ENCODE measurements at places on chromosomes 12 and 14.

DNA sequence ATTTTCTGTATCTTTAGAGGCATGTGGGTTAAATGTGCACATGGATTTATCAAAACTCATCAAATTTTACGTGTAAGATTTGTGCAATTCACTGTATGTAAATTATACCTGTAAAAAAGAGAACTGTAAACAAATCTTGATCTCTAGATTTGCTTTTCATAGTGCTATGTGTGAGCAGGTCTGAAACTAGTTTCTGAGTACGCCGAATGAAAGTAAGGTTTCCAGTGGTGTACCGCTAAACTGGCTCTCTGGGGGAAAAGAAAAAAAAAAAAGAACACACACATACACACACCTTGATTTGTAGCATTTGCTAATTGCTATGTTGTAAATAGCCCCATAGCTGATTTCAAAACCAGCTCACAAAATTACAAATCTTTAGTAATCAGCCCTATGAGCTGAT lies 8.6 kb upstream of the SLC41A2 start:
- DNase-seq, result no peak

GRCh38 chr12:23830210-23830609 lies 119.3 kb downstream of the SOX5 start:
- DNase-seq, result no peak

GRCh38 chr12:113325916-113326315 lies 9.0 kb downstream of the SLC8B1 start:
- DNase-seq, result no peak

DNA sequence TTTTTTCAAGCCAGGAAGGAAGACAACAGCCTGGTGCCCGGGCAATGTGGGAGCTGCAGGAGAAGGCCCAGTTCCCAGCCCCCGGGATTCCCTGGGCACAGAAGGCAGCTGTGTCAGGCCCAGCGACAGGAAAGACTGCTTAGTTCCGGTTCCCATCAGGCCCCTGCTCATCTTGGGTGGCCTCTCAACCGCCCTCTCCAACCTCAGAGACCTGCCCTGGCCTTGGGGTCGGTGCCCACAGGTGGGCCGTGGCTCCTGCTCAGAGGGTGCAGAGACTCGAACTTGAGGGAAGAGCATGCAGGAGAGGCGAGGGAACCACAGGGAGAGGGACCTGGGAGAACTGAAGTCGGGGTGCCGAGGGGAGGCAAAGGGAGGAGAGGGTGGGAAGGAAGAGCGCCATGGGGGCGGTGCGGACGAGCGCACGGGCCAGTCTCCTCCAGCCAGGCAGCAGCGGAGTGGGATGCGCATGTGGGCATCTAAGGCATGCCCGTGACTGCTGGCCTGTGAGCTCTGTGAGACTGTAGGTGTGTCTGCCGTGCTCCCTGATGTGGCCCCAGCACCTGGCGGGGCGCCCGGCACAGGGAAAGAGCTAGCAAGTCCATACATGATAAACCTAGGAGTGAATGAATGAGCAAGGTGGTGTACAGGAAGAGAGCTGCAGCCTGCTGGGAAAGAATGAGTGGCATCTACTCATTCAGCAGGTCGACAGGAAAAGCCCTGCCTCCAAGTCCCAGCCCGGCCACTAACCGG lies 42.7 kb downstream of the SSH1 start:
- DNase-seq, result no peak

DNA sequence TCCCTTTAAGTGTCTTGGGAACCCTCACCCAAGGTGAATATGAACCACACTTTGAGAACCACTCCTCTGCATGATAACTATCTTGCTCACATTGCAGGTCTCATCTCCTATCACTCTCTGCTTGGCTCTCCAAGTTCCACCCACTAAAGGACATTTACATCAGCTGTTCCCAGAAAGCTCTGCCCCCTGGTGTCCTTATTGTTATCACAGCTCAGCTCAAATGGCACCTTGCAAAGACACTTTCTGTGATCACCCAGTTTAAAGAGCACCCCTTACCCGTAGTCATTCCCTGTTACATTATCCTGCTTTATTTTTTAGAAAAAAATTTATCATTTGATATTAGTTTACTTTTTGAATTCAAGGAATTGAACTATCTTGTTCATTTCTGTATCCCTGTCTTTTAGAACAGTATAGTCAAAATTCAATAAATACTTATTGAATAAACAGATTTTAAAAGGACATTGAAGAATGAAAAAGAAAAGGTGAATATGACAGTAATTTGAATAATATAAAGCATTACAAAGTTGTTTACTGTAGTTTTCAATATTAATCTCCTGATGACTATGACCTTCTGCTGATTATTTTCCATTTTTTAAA lies 20.5 kb upstream of the GUCY2C start:
- DNase-seq, result no peak

- DNase-seq, result no peak
Observed at GRCh38 chr12:80161612-80162011, 62.3 kb downstream of the OTOGL start.

DNA sequence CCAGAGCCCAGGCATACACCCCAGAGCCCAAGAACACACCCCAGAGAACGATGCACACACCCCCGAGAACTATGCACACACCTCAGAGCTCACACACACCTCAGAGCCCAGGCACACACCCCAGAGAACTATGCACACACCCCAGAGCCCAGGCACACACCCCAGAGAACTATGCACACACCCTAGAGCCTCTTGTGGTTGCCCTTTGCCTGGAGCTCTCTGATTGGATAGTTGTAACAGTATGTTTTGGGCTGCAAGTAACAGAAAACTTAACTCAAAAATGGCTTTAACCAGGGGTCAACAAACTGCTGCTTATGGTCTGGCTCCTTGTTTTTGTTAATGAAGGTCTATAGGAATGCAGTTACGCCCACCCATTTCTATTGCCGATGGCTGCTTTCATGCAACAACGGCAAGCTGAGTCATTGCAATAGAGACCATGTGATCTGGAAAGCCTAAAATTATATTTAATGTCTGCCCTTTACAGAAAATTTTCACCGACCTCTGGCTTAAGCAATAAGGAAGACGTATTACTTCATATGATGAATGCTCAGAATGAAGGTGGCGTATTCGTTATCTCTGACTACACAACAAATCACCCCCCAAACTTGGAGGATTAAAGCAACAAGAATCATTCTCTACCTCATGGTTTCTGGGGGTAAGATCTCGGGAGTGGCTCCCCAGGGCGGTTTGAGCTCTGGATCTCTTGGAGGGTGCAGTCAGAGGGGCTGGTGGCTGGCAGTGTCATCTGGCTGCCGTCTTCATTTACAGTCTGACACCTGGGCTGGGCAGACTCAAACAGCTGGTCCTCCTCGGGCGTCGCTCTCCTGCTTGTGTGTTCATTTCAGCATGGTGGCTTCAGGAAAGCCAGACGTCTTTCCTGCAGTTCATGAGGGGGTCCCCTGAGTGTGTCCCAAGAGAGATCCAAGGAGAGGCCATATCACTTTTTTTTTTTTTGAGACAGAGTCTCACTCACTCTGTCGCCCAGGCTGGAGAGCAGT lies 66.3 kb upstream of the NCOR2 start:
- DNase-seq, result no peak

DNA sequence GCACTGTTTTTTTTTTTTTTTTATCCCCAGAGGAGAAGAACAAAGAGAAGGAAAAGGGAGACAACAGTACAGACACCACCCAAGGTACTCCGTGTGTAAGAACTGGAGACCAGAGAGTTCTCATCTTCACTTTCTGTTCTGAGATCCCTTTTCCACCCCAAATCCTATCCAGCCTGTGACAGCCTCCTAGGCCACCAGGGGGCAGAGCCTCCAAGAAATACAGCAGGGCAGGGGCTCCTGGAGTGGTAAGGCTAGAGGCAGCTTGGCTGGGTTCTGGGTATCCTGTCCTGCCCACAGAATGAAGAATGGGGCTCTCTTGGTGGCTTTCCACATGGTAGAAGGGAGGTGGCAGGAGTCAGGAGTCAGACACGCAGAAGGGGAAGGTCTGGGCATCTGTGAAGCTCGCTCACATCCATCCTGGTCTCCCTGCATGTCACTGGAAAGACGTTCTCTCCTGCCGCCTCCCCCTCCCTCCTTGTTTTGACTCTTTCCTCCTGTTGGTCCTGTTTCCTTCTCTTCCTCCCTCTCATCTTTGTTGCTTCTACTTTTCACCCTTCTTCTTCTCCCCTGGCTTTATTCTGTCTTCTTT lies 12.0 kb downstream of the CLSTN3 start:
- DNase-seq, result peak; percentile 79

DNA sequence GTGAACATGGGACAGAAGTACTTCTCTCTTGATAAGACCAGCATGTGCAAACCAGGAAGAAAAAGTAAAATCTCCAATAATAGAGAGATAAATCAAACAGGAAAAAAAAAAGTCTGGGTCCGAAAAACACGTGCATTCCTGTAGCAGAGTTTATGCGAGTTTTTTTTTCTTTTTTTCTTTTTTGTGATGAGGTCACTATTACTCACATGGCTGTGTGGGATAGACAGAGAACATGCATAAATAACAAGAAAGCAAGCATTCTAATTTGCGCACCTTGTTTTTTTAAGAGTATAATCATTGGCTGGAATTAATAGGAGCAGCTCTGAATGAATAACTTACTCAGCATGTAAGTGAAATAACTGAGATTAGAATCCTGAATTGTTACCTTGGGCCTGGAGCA lies 91.9 kb upstream of the CPM start:
- no peak for DNase-seq

DNA sequence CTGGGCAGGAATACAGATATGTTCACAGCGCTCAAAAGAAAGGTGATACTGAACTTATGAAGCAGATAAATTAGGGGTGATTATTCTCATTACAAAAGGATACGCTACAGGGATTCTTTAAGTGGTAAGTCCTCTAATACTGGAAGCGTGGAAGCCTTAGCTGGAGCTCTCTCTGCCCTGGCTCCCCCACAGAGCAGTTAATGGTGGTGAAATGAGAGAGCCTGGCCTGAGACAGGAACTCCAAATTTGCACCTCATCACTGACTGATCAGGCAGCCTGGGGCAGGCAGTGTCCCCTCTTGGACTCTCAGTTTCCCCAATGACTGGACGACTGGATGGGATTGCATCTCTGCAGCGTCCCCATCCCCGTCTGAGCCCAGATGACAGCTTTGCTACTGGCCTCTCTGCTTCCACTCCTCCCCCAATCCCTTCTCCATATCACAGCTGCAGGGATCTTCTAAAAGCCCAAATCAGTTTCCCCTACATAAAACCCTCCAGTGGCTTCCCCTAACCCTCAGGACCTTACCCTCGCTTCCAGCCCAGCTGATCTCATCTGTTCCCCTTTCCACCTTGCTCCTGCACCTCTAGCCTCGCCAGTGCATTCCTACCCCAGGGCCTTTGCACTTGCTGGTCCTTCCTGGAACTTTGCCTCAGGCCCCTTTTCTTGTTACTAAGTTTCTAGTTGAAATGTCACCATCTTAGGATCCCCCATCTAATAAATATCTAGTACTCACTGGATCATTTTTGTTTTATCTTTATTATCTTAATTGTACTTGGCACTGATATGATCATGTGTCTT lies 171.7 kb upstream of the LHX5 start:
- DNase-seq, result no peak

- no peak for DNase-seq
Observed at GRCh38 chr12:24770334-24770733, 178.6 kb downstream of the BCAT1 start.

GRCh38 chr12:111074965-111075364 lies 154.6 kb upstream of the MYL2 start:
- DNase-seq, result no peak

DNA sequence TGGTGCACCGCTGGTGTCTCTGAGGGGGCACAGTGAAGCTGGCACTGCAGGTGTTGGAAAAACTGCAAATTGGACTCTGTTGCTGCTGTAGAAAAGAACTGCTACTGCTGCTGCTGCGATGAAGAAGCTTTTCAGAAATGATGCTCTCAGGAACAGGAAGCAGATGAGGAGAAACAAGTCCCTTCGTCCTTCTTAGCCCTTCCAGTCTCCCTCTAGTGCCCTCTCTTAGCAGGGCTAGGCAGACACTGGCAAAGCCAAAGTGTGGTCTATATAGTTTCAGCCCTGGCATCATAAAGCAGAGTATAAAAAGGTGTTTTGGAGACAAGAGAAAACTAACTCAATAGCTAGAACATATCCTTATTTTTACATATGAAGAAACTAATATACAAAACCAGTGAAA lies 174.5 kb downstream of the MYRFL start:
- DNase-seq, result no peak

DNA sequence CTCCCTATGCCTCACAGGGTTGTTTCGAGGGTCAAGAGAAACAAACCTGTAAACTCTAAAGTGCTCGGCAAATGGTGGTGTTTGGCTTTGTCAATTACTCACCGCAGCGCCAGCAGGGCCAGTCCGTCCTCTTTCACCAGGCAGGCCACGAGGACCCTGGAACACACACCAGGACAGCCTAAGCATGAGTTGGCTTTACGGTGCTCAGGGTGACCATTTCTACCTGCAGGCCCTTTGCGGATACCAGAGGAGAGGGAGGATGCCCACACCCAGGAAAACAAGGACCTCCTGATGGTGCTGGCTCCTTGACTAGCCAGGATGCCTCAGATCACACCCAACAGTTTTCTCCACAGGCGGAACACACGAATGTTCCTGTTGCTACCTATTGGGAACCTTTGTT lies 11.5 kb downstream of the COL2A1 start:
- no peak for DNase-seq

- no peak for DNase-seq
Observed at GRCh38 chr14:100556140-100556475, 31.1 kb downstream of the BEGAIN start.

DNA sequence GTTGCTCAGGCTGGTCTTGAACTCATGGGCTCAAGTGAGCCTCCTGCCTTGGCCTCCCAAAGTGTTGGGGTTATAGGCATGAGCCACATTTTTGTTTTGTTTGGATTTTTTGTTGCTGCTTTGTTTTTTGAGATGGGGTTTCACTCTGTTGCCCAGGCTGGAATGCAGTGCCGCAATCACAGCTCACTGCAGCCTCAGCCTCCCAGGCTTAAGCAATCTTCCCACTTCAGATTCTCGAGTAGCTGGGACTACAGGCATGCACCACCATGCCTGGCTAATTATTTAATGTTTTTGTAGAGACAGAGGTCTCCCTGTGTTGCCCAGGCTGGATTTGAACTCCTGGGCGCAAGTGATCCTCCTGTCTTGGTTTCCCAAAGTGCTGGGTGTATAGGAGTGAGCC lies 5.7 kb upstream of the PLEK2 start:
- no peak for DNase-seq

DNA sequence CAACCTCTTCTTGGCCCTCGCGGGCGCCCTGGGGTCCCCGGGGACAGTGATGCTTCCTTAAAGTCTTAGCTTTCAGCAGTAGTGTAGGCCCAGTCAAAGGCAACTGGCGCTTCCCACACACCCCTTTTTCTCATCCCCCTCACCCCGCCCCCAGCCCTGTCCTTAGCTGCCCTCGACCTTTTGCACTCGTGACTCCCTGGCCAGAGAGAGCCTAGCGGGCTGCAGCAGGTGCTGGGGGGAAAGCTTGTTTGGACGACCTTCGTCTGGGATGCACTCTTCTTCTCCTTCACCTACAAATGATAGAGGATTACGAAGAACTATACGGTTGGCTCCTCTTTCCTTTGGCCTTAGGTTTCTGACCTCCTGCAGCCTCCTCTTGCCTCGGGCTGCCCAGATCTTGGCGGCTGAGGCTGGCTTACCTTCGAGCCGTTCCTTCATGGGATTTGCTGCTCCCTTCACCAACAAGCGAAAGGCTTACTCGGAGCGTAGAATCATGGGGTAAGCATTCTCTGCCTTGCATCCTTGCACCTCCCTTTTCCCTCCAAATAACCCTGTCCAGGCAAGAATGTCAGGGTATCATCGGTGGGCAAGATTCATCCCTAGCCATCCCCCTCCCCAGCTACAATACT lies 815 bp downstream of the COQ10A start:
- DNase-seq, result no peak

All from bone marrow (tissue), 2 donors.